ENCODE measurements at places on chromosomes 5 and 9. TPM values are rescaled to one million over a fixed set of nuclear protein-coding genes. Genes with fewer than 3 reads are reported as not detected.

Gene FOXD4L4
- 0.14 TPM for total RNA-seq

Gene MEIKIN
- total RNA-seq = not detected

Gene SLC30A5
- total RNA-seq = 37.4 TPM

Gene TIGD6
- 3.2 TPM for total RNA-seq

Gene FAF2
- total RNA-seq = 31.9 TPM

Data from WTC11 (cell line).